ENCODE measurements at places on chromosomes 6 and 20. TPM values are rescaled to one million over a fixed set of nuclear protein-coding genes. Genes with fewer than 3 reads are reported as not detected.
A peak's percentile ranks its signal among the peaks of the same experiment; 100 is the strongest.

FOXA2 gene
- total RNA-seq, result 6.8 TPM

RSPO4 gene
- not detected for total RNA-seq

GRM1 gene
- total RNA-seq, result not detected

GRCh38 chr6:162363757-162364156, 363.8 kb downstream of the PRKN start:
- no peak for DNase-seq

DNA sequence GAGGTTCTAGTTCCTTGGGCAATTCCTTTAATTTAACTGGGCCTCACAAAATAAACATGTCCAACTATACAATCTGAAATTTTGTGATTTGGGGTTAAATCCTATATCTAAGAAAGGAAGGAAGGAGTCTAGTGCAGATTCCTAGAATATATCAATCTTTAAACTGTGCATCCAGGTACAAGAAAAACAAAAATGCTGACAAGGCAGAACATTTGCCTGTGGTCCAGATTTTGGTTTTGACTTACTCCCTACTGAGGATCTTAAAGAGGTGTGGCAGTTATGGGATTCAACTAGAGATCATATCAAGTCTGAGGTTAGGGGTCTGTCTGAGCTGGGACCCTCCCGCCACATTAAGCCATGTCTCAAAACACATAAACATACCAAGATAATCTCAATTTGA, 17.7 kb upstream of the COX7A2 start:
- DNase-seq, result no peak

- DNase-seq, result no peak
Measured at GRCh38 chr6:128427139-128427538, 93.3 kb downstream of the PTPRK start.

DNA sequence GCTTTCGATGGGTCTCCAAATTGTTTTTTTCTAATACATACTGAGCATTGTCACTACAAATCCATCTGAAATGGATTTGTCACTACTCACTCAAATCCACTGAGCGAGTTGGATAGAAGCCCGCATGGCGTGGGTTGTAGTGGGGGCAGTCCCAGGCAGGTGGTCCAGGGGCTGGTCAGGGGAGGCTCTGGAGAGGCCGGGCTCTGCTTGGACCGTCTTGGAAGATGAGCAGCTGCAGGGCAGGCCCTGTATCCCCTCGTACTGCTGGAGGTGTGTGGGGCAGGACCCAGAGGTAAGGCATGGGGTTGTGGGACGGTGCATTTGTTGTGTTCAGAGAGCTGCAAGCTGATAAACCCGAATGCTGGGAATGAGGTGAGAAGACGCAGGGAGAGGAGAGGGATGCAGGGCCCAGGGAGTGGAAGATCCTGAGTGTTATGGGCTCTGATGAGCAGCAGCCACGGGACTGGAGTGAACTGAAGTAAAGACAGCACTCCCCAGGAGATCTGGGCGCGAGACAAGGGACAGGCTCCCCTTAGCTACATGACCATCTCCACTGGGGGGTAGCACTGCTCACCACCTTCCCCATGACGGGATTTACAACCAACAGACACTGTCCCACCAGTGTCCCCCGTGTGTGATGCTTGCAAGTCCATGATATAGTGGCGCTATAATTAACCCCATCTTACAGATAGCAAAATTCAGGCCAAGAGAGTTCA, 45.9 kb downstream of the PSMG4 start:
- DNase-seq, result no peak

- DNase-seq, result peak; percentile 38
Measured at GRCh38 chr6:117483645-117484016, 1.2 kb downstream of the DCBLD1 start.

DNA sequence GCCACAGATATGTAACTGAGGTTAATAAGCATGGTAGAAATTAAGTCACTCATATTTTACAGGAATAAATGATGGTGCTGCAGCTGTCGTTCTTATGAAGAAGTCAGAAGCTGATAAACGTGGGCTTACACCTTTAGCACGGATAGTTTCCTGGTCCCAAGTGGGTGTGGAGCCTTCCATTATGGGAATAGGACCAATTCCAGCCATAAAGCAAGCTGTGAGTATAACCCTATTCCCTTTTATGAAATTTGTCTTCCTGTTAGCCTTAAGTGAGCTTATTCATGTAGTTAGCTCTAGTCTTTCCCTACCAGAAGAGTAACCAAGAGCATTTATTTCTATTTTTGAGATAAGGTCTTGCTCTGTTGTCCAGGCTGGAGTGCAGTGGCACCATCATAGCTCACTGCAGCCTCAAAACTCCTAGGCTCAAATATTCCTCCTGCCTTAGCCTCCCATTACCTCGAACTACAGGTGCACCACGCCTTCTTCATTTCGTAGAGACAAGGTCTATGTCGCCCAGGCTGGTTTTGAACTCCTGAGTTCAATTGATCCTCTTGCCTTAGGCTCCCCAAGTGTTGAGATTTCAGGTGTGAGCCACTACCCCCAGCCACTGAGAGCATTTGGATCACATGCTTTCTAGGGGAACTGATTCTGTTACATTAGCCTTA, 12.0 kb downstream of the TCP1 start:
- DNase-seq, result no peak

DNA sequence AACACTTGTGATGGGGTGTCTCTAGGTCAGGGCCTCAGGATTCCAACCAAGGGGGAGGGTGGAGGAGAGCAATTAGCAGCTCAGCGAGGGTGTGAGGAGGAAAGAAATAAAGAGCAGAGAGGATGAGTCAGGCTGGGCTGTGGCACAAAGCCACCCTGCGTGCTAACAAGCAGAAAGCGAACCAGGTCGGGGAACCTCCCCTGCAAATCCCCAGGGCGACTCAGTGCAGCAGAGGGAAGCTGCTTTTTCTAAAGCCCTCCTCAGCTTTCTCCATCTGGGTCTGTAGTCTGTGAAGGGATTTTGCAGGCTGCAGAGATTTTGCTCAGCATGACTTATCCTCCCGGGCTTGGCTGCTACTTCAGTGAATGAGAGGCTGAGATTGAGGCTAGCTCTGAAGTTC, 6.6 kb upstream of the SPO11 start:
- peak; percentile 76 for DNase-seq

GRCh38 chr6:106677282-106677681, 47.9 kb downstream of the QRSL1 start:
- no peak for DNase-seq
